ENCODE measurements at places on chromosomes 13 and 19.

DNA sequence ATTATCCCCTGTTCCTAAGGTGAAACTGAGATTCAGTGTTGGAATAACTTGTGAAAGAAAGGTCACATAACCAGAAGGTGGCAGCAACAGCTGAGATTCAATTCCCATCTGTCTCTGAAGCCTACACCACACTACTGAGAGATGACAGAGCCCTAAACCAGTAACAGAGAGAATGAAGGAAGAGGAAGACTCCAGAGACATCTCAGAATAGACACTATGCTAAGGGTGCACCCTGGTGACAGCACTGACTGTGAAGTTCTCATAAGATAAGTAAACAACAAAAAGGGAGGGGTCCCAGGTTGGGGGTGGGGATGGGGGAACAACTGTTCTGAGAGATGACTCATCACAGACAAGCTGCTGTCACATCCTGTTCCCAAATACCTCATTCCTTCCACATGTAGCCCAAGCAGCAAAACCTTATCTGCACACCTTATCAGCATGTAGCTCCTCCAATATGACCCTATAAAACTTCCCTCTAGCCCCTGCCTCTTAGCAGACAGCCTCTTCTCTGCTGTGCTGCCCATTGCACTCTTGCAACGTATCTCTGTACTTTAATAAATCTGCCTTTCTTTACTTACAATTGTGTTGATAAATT lies 46.5 kb downstream of the UTP14C start:
- no peak for DNase-seq

GRCh38 chr13:104832231-104832630 lies 1703.2 kb downstream of the EFNB2 start:
- DNase-seq: no peak

- DNase-seq: no peak
These were observed 1169.6 kb downstream of the EFNB2 start for GRCh38 chr13:105365831-105366230.

DNA sequence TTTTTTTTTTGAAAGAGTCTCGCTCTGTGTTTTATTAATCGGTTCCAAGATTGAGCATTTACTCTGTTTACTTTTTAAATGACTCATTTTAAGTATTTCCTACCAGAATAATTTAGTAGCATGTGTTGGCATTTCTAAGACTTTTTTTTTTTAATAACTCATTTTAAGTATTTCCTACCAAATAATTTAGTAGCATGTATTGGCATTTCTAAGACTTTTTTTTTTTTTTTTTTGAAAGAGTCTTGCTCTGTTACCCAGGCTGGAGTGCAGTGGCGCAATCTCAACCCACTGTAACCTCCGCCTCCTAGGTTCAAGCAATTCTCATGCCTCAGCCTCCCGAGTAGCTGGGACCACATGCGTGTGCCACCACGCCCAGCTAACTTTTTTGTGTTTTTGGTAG lies 13.1 kb downstream of the SETDB2 start:
- DNase-seq: no peak

DNA sequence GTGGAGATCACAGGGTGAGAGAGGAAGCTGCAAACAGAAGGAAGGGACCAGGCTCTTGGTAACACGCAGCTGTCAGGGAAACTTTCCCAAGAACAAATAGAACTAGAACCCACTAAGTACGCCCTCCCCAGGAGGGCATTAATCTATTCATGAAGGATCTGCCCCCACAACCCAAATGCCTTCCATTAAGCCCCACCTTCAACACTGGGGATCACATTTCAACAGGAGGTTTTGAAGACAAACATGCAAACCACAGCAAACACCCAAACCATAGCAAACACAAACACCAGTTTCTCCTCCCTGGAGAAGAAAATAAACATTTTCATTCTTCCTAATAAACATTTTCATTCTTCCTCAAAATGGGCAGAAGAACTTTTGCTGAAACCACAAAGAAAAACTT lies 329.6 kb downstream of the EFNB2 start:
- no peak for DNase-seq

DNA sequence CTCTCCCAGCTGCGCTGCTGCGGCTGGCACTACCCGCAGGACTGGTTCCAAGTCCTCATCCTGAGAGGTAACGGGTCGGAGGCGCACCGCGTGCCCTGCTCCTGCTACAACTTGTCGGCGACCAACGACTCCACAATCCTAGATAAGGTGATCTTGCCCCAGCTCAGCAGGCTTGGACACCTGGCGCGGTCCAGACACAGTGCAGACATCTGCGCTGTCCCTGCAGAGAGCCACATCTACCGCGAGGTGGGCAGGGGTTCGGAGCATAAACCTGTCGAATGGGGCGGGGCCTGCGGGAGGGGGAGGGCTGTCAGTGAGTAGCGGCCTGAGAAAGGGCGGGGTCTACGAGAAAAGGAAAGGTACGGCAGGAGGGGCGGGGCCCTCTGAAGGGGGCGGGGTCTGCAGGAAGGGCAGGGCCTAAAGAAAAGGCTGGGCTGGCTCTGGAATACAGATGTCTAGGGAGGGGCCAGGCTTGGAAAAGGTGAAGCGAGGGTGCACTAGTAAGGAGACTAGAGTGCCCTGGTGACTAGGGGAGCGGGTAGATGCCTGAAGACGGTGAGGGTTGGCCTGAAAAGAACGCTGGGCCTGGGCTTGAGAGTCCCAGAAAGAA lies 3.6 kb downstream of the CD37 start:
- no peak for DNase-seq

GRCh38 chr19:13681509-13681908 lies 82.8 kb upstream of the MRI1 start:
- DNase-seq: peak; percentile 42

- DNase-seq: no peak
These were observed 90.2 kb downstream of the ATP11A start for GRCh38 chr13:112779856-112780604.

DNA sequence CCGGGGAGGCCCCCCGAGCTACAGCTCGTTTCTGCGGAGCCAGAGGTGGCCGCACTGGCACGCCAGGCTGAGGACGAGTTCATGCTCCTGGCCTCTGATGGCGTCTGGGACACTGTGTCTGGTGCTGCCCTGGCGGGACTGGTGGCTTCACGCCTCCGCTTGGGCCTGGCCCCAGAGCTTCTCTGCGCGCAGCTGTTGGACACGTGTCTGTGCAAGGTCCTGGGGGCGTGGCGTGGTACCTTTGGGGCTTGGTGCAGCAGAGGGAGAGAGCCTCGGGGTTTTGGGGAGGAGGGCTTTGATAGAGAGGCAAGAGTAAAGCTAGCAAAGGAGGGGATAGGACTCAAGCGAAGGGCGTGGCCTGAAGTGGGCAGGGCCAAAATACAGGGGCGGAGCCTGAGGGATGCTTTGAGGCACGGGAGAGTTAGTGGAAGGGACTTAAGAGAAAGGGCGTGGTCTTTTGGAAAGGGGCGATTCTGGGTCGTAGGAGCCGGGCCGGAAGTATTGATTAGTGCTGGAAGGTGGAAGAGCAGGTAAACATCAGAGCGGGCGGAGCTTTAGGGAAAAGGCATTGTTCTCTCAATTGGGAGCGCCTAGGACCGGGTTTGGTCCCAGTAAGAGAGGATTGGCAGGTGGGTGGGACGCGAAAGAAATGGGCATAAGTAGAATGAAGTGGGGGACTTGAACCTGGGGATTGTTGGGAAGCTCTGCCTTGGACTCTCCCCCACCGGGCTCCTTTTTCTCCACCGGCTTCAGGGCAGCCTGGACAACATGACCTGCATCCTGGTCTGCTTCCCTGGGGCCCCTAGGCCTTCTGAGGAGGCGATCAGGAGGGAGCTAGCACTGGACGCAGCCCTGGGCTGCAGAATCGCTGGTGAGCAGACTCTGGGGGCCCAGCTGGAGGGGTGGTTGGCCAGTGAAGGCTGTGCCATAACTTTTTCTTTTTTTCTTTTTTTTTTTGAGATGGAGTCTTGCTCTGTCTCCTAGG lies 1.2 kb downstream of the PPM1N start:
- DNase-seq: no peak

DNA sequence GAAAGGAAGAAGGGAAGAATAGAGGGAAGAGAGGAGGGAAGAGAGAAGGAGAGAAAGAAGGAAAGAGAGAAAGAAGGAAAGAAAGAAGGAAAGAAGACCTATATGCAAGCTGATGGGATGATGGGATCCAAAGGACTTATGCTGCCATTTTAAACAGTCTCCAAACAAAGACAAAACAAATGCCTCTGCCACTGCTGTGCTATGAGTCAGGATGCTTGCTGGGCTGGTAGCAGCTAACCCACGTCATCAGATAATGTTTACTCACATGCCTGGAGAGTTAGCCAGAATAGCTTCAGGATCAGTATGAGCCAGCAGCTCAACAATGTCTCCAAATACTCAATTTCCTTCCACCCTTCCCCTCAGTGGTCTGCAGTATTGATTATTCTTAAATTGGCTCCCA lies 12.0 kb upstream of the ZNF274 start:
- no peak for DNase-seq

- DNase-seq: no peak
These were observed 5.4 kb downstream of the CCDC61 start for GRCh38 chr19:46000491-46001246.

GRCh38 chr19:1847684-1848398 lies 442 bp downstream of the REXO1 start:
- DNase-seq: no peak

DNA sequence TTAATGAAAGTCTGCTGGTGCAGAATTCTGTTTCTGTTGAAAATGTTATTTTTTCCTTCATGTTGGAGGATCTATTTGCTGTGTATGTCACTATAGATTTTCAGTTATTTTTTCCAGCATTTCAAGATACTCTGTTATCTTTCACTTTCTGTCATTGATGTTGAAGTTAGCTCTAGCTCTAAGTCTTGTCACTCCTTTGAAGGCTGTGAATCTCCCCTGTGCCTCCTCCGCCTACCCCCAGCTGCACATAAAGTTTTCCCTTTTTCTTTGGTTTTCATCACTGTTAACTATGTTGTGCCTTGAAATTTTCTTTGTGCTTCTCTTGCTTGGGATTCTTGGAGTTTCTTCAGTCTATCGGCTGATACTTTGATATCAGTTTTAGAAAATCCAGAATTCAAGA lies 20.8 kb downstream of the URI1 start:
- no peak for DNase-seq

DNA sequence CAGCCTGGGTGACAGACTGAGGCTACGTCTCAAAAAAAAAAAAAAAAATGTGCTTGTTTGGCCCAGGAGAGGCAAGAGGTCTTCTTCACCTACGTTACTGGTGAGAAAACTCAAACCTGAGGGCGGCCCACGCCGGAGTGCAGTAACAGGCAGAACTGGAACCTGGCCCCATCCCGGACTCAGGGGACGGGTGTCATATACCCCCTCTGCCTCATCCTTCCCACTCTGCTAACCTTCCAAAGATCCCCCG lies 414 bp upstream of the ADAT3 start:
- no peak for DNase-seq

DNA sequence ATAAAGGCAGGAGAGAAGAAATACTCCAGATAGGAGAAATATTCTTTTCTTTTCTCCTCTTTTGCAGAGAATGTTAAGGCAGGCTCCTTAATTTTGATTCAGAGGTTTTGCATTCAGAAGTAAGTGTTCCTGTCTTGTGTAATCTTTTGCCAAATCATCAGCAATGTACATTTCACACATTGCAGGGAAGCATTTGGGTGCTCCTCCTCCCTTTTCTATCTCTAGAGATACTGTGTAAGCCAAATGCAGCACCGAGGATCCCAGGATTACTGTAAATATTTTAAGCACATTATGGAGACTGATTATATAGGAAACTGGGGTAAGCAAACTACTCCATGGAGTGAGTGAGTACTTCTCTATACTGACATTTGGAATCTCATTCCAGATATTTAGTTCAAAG lies 7.2 kb downstream of the ATP8A2 start:
- no peak for DNase-seq

DNA sequence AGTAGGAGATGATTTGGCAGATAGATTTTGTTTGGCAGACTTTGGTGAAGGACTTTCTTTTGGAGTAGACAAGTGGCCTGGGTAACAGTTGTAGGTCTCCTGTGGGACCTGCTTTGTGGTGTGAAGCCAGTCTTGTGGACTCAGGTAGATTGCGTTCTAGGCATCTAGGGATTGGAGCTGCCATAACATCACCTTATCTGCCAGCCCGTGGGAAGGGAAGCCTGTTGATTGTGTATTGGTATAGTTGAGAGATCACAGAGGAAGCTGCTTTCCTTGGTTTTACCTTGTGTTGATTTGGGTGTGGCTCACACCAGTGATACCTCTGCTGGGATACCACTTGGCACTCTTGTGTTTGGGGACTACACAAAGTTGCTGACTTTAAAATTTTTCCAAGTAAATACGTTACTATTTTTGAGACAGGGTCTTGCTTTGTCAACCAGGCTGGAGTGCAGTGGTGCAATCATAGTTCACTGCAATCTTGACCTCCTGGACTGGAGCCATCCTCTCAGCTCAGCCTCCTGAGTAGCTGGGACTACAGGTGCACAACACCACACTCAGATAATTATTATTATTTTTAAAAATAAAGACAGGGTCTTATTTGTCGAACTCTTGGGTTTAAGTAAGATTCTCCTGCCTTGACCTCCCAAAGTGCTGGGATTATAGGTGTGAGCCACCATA lies 7.8 kb downstream of the HNRNPM start:
- no peak for DNase-seq

- DNase-seq: no peak
These were observed 220.0 kb upstream of the SGCG start for GRCh38 chr13:22960827-22961226.

GRCh38 chr13:59475911-59476310 lies 687.8 kb downstream of the DIAPH3 start:
- no peak for DNase-seq

GRCh38 chr13:60137911-60138560 lies 25.7 kb downstream of the DIAPH3 start:
- DNase-seq: no peak

DNA sequence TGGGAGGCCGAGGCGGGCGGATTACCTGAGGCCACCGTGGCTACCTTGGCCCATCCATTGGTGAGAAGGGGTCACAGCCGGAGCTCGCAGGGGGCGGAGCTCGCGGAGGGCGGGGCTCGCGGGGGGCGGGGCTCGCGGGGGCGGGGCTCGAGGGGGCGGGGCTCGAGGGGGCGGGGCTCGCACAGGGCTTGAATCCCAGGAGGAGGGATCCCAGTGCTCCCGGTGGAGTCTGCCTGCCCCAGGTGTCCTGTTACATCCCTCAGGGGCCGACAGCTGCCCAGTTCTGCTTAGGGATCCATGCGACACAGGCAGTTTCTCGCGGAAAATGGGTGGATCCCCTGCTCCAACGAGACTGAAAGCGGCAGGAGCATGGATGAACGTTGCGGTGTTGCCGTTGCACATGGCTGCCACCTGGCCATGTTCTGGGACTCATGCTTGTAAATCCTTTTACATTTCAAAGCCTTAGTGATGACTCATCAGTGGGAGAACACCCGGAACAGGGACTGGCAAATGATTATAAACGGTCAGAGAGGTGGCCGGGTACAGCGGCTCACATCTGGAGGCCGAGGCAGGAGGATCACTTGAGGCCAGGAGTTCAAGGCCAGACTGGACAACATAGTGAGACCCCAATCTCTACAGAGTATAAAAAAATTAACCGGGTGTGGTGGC lies 25.1 kb downstream of the TMPRSS9 start:
- DNase-seq: no peak

All from fibroblast of skin of left biceps (primary cell).